ENCODE measurements at places on chromosomes 16 and 17. TPM values are rescaled to one million over a fixed set of nuclear protein-coding genes. Genes with fewer than 3 reads are reported as not detected.

DNA sequence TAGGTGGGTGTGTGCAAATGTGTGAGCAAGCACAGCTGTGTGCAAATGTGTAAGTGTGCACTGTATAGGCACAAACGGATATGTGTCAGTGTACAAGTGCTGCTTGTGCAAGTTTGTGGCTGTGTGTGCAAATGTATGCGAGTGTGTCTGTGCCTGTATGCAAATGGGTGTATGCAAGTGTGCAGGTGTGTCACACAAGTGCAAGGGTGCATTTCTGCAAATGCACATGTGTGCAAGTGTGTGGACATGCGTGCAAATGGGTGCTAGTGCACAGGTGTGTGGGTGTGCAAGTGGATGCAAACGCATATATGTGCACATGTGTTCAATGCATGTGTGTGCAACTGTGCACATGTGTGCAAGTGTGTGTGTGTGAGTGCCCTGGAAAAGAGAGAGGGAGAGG, 76.5 kb upstream of the TNRC6C start:
- no peak for DNase-seq
- peaks cover 17% of the 10 kb centered on the region for H3K4me1 ChIP-seq
- no peak overlapping the region for H3K27ac ChIP-seq
- H3K36me3 ChIP-seq, result no peaks in the 10 kb centered on the region
- no peaks in the 10 kb centered on the region for H3K27me3 ChIP-seq

NPIPA3 gene
- total RNA-seq, result 0.38 TPM

DNA sequence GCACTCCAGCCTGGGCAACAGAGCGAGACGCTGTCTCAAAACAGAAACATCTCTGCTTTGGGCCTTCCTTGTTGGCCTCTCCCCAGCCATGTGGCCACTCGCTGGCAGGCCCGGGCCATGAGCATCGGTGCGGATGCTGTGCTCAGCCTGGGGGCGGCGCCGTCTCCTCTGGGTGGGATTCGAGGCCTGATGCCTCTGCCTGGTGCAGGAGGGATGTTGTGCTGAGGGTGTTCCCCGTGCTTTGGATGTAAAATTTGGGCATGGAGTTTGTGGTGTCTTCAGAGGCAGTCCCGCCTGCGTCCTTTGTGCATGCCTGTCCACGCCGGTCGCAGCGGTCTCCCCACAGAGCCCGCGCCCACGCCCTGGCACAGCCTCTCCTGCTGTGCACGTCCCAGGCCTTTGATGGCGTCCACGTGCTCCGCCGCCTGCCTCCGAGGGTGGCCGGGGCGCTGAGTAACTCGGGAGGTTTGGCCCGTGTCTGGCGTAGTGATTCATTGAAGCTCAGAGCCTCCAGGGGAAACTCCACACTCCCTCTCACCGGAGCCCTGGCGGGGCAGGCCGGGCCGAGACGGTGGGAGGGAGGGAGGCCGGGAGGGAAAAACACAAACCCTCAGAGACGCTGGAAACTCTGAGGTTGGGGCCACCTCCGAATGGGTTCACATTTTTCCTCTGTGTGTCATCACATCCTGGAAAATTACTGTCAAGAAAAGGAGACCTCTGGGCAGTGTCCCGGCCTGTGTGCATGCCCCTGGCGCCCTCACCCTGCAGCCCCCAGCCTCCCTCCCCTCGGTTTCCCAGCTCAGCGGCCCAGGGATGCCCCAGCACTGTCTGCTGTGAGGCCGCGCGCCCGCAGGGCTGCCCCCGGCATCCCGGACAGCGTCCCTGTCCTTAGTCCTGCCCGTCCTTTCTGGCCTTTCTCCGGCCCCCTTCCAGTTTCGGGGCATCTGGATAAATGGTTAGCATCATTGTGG, 19.0 kb downstream of the CENPX start:
- no peaks in the 10 kb centered on the region for H3K36me3 ChIP-seq
- H3K4me1 ChIP-seq, result peaks cover 35% of the 10 kb centered on the region
- DNase-seq, result peak; percentile 71
- H3K27ac ChIP-seq, result peak overlapping the region; percentile 58
- H3K27me3 ChIP-seq, result no peaks in the 10 kb centered on the region

TELO2 gene
- 11.2 TPM for total RNA-seq
